ENCODE measurements at places on chromosomes 12 and 14.

DNA sequence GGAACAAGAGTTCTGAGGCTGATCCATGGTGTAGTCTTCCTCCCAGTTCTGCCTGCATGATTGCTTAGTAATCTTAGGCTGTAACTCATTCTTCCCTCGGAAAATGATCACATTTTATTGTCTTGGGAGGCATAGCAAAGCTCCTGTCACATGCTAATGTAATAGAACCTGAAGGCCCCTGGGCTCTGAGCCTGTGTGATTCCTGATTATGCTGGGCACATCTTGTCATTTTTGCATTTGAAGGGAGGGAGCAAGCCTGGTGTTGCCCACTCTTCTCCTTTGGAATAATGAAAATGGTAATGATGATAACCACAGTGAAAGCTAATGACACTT lies 215.4 kb downstream of the MSRB3 start:
- DNase-seq = no peak

DNA sequence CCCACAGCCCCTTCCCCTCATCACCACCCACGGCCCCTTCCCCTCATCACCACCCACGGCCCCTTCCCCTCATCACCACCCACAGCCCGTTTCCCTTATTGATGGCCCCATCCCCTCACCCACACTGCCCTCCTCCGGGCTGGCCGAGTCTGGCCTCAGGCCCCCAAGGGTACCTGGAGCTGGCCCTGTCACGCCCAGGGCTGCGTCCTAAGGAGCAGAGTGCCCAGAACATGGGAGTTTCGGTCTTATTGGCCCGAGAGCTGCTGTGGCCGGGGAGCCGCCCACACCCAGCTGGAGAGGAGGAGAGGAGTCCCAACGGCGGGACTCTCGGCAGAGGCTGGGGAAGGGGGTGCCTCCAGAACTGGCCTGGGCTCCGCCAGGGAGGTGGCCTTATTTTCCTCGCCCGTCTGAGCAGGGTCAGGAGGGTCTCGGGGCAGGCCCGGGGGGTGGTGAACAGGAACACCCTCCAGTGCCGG lies 182.3 kb downstream of the KIF26A start:
- DNase-seq = no peak

DNA sequence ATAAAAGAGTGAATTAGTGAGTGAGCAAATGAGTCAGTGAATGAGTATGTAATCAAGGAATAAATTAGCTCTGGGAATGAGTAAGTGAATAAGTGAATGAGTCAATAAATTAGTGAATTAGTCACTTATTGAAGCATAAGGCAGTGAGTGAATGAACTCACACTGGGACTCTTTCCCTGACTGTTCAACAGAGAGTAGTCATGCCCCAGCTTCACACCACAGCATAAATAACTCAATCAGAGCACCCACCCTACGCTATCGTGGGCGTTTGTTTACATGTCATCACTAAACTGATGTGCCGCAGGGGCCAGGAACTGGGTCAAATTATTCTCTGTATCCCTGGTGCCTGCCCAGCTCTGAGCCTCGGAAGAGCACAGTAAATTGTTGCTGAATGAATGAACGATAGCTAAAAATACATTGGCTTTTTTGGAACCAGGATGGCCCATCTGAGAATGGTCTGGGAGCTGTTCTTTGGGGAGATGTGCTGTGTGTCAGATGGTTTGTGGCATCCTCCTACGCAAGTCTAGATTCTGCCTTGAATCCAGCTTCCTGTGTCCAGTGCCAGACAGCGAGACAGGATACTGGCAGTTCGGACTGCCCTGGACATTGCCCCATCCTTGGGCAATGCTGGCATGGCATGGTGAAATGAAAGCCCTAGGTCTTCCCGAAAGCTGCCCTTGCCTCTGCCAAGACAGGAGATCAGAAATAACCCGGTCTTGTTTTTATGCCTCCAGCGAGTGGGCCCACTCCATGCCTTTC lies 98.0 kb upstream of the RTL1 start:
- no peak for DNase-seq

GRCh38 chr12:93381161-93381975 lies 3.6 kb downstream of the NUDT4 start:
- no peak for DNase-seq

DNA sequence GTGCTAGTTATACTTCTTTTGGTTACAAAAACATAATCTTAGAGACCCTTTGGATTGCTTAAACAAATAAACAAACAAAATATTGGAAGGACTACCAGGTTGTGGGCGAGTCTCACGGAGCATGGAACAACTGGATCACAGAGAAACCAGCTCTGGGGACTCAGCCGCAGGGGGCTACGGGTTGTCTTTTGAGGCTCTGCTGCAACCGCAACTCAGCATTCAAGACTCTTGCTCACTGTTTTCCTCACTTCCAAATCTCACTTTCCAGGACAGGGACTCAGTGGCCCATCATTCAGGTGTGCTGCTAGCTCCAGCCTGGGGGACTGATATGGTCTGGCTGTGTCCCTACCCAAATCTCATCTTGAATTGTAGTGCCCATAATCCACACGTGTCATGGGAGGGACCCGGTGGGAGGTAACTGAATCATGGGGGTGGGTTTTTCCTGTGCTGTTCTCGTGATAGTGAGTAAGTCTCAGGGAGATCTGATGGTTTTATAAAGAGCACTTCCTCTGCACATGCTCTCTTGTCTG lies 14.0 kb upstream of the SERPINA4 start:
- no peak for DNase-seq

DNA sequence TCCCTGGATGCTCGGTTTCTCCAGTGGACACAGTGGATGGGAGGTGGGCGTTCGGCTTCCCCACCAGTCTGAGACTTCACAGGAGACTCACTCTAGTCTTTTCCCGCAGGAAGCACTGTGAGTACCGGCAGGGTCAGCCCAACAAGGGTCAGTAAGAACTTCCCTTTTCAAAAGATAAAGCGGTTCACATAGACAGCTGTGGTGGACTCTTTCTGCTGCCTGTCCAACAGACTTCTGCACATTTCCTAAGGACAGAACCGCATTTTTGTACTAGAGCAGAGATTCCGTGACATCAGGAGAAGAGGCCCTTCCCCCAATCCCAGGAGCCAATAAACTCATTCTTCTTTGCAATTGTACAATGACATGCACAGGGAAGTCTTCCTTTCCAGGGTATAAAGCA lies 10.4 kb downstream of the LTBR start:
- DNase-seq = no peak

DNA sequence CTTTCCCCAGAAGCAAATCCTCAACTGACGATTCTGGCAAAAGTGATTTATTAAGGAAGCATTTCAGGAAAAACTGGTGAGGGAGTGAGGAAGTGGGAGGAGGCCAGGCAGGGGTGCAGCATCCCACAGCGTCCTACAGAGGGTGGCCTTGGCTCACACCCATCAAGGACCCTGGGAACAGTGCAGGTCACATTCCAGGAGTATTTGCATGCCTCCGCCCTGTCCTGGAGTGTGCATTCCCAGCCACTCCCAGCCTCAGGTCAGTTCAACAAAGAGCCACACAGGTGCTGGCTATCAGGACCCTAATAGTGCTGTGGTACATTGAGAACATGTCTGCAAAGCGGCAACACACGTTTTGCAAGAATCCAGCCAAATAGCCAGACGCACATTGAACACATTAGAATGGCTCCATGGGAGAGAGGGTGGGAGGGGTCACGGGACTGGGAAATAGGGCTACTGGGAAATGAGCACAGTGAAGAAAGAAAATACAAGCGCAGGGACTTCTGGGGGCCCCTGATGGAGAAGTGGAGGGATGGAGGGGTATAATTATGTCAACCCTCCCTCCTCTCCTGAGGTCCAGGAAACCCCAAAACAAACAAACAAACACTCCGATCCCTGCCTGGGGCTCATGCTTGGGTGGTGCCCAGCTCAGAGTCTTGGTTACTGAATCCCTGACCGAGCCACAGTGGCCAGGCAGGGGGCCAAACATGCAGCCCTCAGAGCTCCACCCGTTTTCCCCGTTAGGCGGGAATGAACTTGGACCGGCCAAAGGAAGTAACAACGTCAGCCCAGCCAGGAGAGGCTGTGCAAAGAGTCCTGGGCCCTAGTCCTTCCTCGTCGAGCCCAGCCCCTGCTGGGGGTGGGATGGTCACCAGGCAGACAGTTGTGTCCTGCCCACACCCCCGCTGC lies 36.5 kb downstream of the CMKLR1 start:
- DNase-seq = no peak

- DNase-seq = no peak
These were observed 31.9 kb downstream of the RDH12 start for GRCh38 chr14:67733616-67734015.

DNA sequence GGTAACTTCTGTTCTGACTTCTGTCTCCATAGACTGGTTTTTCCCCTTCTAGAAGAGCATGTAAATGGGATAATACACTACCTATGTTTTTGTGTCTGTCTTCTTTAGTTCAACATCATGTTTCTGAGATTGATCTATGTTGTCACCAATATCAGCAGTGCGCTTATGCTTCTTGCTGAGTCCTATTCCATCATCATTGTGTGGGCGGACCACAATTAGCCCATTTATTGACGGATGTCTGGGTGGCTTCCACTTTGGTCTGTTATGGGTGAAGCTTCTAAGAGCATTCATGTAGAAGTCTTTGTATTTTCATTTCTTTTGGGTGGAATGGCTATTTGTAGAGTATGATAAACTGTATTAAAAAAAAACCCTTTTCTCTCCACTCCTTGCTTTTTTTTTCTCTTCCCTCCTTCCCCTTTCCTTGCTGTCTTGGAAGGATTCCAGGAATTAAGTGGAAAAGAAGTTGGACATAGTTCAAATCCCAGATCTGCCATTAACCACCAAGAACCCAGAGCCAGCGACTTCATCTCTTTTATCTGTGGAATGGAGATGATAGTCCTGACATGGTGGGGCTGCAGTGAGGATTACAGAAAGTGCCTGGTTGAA lies 7.0 kb upstream of the SERPINA1 start:
- no peak for DNase-seq

DNA sequence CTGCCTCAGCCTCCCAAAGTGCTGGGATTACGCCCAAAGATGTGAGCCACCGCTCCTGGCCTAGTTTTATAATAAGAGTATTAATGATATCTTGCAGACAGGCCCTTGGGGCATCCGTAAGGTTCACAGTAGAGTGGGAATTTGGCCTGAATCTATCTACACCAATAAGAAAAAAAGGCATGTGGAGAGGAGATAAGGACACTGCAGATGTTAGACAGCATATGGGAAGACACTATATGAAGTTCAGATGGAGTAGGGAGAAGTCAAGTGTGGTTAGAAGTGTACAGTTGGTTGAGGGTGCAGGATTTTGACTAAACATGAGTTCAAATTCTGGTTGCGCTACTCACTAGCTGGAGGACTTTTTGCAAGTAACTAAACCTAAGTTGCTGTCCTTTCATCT lies 8.5 kb upstream of the TTC8 start:
- no peak for DNase-seq
